ENCODE measurements at places on chromosomes 5 and 9.

DNA sequence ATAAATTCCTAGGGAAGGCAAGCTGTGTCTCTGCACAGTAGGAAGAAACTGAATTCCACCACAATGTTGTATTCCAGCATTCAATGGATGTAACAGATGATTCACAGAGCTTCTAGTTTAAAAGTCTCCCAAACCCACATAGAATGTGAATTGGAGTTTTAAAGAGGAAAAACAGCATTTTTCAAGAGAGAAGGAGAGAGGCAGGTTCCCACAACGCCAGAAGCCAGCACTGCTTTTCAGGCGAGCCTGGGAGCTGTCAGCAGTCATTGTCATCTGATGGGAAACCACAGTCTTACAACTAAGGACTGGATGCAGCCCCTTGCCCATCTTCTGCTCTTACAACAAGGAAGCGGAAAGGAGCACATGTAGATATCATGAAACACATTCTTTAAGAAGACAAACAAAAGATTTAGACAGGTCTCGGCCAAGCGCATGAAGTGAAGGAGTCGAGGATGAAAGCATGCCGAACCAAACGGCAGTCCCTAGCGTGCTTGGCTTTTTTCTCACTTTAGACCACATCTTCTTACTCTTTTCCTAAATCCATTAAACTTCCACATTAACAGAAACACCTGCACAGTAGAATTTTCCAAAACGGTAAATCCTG lies 638 bp downstream of the DIRAS2 start:
- DNase-seq = no peak

DNA sequence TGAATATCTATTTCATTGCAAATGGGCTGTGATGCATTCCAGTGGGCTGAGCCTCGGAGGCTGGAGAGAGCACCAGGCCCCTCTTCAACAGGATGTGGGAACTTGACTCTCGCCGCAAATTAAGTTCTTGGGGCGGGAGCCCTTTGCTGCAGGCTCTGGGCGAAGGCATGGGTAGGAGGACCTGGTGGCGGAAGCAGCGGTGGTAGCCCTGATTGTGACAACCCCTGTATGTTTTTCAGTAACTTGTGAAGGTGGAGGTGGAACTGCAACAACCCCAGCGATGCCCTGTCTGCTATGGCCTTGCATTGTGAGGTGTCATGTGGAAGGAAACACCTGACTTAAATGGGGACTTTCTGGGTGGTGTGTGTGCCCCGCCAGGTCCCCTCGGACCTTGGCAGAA lies 9.4 kb downstream of the FYB1 start:
- DNase-seq = no peak

- DNase-seq = no peak
Observed at GRCh38 chr9:10015755-10016154, 597.0 kb downstream of the PTPRD start.

DNA sequence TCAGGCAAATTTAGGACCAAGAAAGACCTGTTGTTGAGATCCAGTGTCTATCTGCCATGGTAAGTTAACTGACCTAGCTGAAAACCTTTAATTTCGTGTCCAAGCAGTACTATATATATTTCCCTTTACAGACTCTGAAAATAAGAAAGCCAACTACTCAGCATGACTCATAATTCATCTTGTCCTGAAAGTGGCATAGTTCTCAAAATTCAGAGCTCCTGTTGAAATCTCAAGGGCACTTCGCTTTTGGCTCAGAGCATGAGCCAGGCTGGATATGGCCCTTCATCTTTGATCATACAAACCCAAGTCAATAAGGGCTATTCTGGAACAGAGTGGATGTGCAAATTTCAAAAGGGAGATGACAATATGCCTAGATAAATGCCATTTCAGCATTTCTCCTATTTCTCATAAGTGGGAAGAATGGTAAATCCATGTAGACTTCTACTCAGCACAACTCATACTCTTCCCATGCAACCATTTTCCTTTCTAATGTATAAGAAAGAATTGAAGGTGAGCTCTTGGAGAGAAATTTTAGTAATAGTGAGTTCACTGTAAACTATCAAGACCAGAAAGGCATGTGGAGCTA lies 567.9 kb upstream of the DAB2 start:
- DNase-seq = no peak

GRCh38 chr9:84750152-84750865 lies 80.8 kb downstream of the NTRK2 start:
- no peak for DNase-seq

- DNase-seq = no peak
Observed at GRCh38 chr9:93962017-93962416, 6.9 kb upstream of the BARX1 start.

GRCh38 chr9:109726119-109726518 lies 53.9 kb upstream of the PALM2AKAP2 start:
- no peak for DNase-seq

GRCh38 chr9:110977259-110977709 lies 61.0 kb downstream of the LPAR1 start:
- DNase-seq = no peak

DNA sequence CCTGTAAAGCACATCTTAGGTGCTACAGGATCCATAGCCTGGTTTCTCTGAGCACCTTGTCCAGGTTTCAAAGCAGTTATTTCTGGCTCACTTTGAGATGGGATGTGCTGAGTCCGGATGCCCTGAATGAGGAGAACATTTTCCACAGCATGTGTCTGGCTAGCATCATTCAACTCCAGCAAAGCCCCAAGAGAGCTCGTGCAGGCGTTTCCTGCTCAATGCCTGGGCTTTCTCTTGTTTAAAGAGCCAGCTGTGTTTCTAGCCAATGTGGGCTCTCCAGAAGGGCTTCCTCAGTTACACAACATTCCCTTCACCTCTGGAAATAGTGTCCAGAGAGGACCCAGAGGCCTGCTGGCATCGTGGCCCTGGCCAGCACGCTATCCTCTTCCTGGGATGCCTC lies 411.7 kb downstream of the DMAC1 start:
- no peak for DNase-seq

DNA sequence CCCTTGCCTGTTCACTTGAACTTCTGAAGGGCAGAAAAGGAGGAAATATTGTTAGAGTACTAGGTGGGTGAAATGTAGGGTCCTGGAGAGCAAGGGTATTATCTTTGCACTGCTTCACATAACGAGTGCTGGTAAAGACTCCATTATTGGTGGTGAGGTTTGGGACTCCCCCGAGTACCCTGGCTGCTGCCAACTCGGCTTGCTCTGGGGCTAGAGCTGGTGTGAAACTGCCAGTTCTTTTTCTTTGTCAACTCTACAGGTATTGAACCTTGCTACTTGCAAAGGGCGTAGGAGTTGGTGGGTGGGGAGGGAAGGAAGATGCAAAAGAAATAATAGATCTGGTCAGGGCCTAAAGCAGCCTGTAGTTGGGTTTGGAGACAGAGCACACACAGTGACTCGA lies 16.0 kb downstream of the MAST4 start:
- DNase-seq = no peak
